ENCODE measurements at places on chromosomes 3 and 15. TPM values are rescaled to one million over a fixed set of nuclear protein-coding genes. Genes with fewer than 3 reads are reported as not detected.
A peak's percentile ranks its signal among the peaks of the same experiment; 100 is the strongest.

DNA sequence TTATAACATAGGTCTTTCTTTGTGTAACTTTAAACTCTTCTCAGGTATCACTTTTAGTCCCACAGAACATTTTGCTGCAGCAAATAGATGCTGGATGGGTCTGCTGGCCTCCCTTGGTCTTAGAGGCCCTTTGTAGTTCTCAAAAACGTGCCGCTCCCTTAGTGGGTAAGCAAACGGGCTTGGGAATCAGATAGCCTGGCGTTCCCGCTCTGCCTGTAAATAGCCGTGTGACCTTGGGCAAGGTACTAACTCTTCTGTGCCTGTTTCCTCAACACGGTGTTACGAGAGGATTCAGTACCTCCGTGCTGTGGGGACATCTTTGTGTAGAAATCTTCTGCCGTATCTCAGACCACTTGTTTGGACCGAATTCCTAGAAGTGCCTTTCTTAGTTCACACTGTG lies 64.4 kb downstream of the DNAJB8 start:
- no peaks in the 10 kb centered on the region for H3K4me1 ChIP-seq
- no peak overlapping the region for H3K4me3 ChIP-seq
- H3K27ac ChIP-seq, result no peak overlapping the region
- H3K27me3 ChIP-seq, result no peaks in the 10 kb centered on the region

- no peaks in the 10 kb centered on the region for H3K36me3 ChIP-seq
- H3K27me3 ChIP-seq, result no peaks in the 10 kb centered on the region
- no peak overlapping the region for H3K4me3 ChIP-seq
- no peak overlapping the region for H3K27ac ChIP-seq
- DNase-seq, result no peak
Observed at GRCh38 chr3:30496066-30496966, 110.1 kb upstream of the TGFBR2 start.

DNA sequence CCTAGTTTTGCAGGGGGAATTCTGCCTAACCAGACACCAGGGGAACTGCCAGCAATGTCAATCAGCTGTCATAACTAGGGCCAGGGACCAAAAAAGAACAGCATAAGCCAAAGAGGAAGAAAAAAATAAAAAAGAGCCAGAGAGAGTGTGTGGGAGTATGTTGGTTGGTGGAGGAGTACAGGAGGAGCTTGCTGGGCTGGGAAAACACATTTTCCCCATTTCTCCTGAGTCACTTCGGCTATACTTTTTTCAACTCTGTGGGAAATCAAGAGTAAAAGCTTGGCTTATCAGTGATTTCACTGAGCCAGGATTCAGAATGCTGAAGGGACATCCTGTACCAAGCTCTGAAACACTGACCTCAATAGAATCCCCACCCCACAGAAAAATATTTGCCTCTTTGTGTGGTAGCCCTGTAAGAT lies 144.7 kb upstream of the DPH6 start:
- H3K27me3 ChIP-seq, result no peaks in the 10 kb centered on the region
- H3K4me3 ChIP-seq, result no peak overlapping the region
- H3K4me1 ChIP-seq, result peaks cover 7% of the 10 kb centered on the region
- no peak for DNase-seq

- H3K27me3 ChIP-seq, result no peaks in the 10 kb centered on the region
- no peaks in the 10 kb centered on the region for H3K36me3 ChIP-seq
- H3K4me3 ChIP-seq, result no peak overlapping the region
Observed at GRCh38 chr15:31458596-31459399, 132.2 kb downstream of the KLF13 start.

- DNase-seq, result no peak
- H3K4me3 ChIP-seq, result no peak overlapping the region
- no peaks in the 10 kb centered on the region for H3K36me3 ChIP-seq
- no peak overlapping the region for H3K27ac ChIP-seq
- H3K27me3 ChIP-seq, result no peaks in the 10 kb centered on the region
- no peaks in the 10 kb centered on the region for H3K4me1 ChIP-seq
Observed at GRCh38 chr3:77298417-77298816, 258.5 kb downstream of the ROBO2 start.

DNA sequence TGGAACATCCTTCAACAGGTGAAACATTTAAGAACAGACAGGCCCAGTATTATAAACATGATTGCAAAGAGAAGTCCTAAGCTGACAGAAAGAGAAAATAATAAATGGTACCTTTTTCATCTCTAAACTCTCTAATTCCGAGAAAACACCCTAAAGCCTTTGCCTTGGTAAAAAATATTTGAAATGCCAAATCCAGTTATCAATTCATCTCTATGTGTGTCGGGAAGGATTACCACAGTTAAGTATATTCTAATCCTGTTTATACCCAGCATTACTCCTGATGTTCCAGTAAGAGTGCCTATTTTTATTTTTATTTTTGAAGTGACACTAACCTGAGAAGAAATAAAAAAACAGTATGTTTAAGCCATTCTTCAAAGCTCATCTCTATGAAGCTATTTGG lies 219.3 kb upstream of the NANOGP8 start:
- peaks cover 3% of the 10 kb centered on the region for H3K4me1 ChIP-seq
- H3K4me3 ChIP-seq, result no peak overlapping the region
- no peak for DNase-seq

- no peaks in the 10 kb centered on the region for H3K4me1 ChIP-seq
- no peak overlapping the region for H3K4me3 ChIP-seq
- no peak overlapping the region for H3K27ac ChIP-seq
Observed at GRCh38 chr15:97053635-97054034, 723.1 kb downstream of the NR2F2 start.

DNA sequence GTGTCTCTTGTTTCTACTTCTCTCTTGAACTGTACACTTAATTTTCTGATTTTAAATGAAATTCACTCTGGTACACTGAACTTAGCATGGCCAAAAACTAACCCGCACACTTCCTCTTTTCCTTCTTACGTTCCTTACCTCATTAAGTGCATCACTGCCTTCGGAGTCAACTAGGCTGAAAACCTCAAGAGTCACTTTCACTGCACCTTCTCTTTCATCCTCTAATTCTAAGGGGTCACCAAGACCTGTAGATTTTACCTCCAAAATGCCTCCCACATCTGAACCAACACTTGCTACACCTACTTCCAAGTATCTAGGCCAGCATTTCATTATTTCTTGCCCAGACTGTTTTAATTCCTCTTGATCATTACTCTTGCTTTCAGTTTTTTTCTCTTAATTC lies 6.6 kb downstream of the CBLB start:
- no peak for DNase-seq
- H3K36me3 ChIP-seq, result peaks cover 3% of the 10 kb centered on the region
- H3K4me3 ChIP-seq, result no peak overlapping the region
- peaks cover 13% of the 10 kb centered on the region for H3K4me1 ChIP-seq

GRCh38 chr3:100463002-100463401 lies 29.4 kb upstream of the TMEM45A start:
- no peaks in the 10 kb centered on the region for H3K4me1 ChIP-seq
- peak; percentile 56 for DNase-seq
- no peaks in the 10 kb centered on the region for H3K27me3 ChIP-seq
- no peak overlapping the region for H3K27ac ChIP-seq
- H3K36me3 ChIP-seq, result no peaks in the 10 kb centered on the region

- no peak overlapping the region for H3K4me3 ChIP-seq
- no peak for DNase-seq
- H3K27ac ChIP-seq, result no peak overlapping the region
- H3K36me3 ChIP-seq, result no peaks in the 10 kb centered on the region
Observed at GRCh38 chr3:3646934-3647333, 152.3 kb upstream of the LRRN1 start.

- H3K27ac ChIP-seq, result no peak overlapping the region
- no peaks in the 10 kb centered on the region for H3K4me1 ChIP-seq
- no peak overlapping the region for H3K4me3 ChIP-seq
- H3K27me3 ChIP-seq, result no peaks in the 10 kb centered on the region
- H3K36me3 ChIP-seq, result no peaks in the 10 kb centered on the region
Observed at GRCh38 chr3:72081471-72082185, 296.7 kb upstream of the PROK2 start.

DNA sequence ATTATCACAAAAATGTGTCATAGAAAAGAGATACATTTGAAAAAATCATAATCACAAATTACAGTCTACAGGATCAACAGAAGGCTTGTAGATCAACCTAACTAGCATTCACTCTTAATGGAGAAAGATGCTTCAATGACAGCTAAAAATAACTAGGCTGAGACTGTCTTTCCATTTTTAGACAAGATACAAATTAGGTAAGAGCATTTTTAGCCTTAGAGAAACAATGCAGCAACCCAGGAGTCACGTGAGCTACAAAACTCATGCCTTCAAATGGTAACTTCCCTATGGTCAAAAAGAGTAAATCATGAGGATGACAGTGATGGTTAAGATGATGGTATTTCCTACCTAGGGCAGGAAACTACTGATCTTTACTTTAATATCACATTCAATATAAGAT lies 415.4 kb downstream of the MAGI1 start:
- no peak overlapping the region for H3K4me3 ChIP-seq
- H3K36me3 ChIP-seq, result no peaks in the 10 kb centered on the region
- no peaks in the 10 kb centered on the region for H3K27me3 ChIP-seq
- H3K27ac ChIP-seq, result no peak overlapping the region
- H3K4me1 ChIP-seq, result no peaks in the 10 kb centered on the region
- DNase-seq, result no peak

DNA sequence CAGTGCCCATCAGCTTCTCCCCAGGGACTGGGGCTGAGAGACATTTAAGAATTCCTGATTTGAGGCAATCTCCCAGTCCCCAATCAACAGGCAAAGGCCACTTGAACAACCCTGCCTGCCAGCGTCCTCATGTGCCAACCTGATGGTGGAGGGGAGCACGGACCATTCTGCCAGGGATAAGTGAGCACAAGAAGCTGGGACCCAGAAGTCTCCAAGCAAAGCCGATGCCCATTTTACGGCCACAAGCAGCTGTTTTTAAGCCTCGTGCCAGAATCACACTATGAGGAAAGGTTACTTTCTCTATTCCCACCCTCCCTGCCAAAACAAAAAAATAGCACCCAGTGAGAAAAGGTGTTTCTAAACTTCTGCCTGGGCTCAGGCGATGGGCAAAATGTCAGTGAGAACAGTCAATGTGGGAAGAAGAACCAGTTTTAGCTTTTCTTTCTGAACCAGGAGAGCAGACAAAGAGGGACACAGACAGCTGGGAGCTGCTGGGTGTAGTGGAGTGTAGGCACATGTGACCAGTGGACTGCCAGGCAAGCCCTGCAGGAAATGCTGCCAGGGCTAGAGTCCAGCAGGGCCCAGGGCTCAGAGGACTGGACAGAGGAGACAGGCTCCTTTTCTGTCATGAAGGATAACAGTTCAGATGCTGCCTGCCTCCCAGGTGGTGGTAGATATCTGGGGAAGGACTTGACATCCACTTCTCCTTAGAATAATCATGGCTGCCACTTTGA lies 57.7 kb downstream of the ATP2B2 start:
- no peak for DNase-seq
- H3K27me3 ChIP-seq, result no peaks in the 10 kb centered on the region
- H3K27ac ChIP-seq, result no peak overlapping the region
- H3K36me3 ChIP-seq, result no peaks in the 10 kb centered on the region

GRCh38 chr15:101528108-101528916 lies 38.8 kb upstream of the PCSK6 start:
- H3K27me3 ChIP-seq, result no peaks in the 10 kb centered on the region
- H3K36me3 ChIP-seq, result no peaks in the 10 kb centered on the region
- no peak overlapping the region for H3K4me3 ChIP-seq

DNA sequence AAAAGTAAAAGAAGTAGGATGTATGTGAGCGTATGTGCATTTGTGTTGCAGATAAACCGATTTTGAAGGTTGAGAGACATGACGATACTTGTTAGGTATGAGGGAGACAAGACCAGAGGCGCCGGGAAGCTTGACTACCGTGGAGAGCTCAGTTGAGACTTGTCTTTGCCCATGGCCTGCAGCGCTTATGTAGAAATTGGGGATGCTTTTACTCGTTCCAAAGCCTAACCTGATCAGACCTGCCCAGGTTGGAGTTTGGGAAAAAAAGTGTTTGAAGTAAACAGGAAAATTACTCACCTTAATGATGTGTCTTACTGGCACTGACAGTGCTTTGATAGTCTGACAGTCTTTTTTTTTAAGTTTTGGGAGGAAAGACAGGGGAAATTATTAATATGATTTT lies 202.8 kb downstream of the TP63 start:
- H3K36me3 ChIP-seq, result no peaks in the 10 kb centered on the region
- H3K4me1 ChIP-seq, result no peaks in the 10 kb centered on the region
- no peak overlapping the region for H3K27ac ChIP-seq
- H3K27me3 ChIP-seq, result no peaks in the 10 kb centered on the region
- H3K4me3 ChIP-seq, result no peak overlapping the region

GRCh38 chr3:114893361-114893760 lies 253.7 kb downstream of the ZBTB20 start:
- no peaks in the 10 kb centered on the region for H3K27me3 ChIP-seq
- H3K36me3 ChIP-seq, result no peaks in the 10 kb centered on the region
- no peak for DNase-seq
- no peak overlapping the region for H3K4me3 ChIP-seq
- H3K4me1 ChIP-seq, result peaks cover 10% of the 10 kb centered on the region

GRCh38 chr3:77370413-77370812 lies 330.5 kb downstream of the ROBO2 start:
- no peaks in the 10 kb centered on the region for H3K27me3 ChIP-seq
- H3K4me3 ChIP-seq, result no peak overlapping the region
- no peak for DNase-seq
- no peaks in the 10 kb centered on the region for H3K36me3 ChIP-seq

- H3K27me3 ChIP-seq, result no peaks in the 10 kb centered on the region
- no peaks in the 10 kb centered on the region for H3K4me1 ChIP-seq
- DNase-seq, result no peak
- H3K36me3 ChIP-seq, result no peaks in the 10 kb centered on the region
Observed at GRCh38 chr15:56295433-56295832, 51.8 kb upstream of the RFX7 start.

DNA sequence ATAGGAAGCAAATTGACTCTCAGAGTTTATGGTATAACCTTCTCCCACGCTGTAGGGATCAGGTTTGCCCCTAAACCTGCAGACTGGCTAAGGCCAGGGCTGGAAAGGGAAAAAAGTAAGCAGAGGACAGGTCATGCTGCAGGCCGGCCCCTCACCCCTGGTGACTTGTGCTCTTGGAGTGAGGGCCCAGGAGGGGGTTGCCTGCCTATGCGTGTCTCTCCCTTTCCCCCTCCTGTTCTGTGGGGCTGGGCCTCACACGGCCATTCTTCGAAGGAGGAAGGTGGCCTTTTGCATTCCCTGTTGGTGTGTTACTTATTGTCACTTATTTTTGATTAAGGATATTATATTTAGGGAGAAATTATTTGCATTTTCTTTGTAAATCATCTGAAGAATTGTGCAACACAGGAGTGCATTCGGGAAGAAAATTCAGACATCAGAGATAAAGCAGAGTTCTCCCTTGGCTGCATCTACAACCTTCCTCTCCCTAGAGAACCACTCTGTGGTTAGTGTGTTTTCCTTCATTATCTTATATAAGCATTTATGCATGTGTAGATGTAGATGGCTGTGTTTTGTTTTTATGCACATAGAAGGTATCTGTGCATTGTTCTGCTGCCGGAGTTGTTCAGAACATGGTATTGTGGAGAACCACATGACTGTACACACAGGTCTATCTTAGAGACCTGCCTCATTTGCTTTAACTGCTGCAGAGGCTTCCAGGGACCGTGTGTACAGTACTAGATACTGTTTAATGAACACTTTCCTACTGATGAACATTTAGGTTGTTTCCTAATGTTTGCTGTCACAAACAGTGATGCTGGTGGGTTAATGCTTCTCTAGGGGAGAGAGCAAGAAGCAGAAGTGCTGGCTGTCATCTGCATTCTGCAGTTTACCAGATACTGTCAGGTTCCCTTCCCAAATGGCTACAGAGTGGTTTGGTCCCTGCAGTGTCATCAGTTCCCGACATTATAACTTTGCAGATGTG lies 133.5 kb downstream of the APBA2 start:
- H3K36me3 ChIP-seq, result no peaks in the 10 kb centered on the region
- H3K4me1 ChIP-seq, result no peaks in the 10 kb centered on the region
- H3K27ac ChIP-seq, result no peak overlapping the region
- H3K4me3 ChIP-seq, result no peak overlapping the region

SLC28A2 gene
- total RNA-seq, result not detected

WDR72 gene
- 55.7 TPM for total RNA-seq

TRIM42 gene
- not detected for total RNA-seq

FRMD5 gene
- 0.41 TPM for total RNA-seq

ZNF80 gene
- total RNA-seq, result 0.28 TPM
